ENCODE measurements at places on chromosomes 4 and X. TPM values are rescaled to one million over a fixed set of nuclear protein-coding genes. Genes with fewer than 3 reads are reported as not detected.

GRCh38 chr4:76087007-76087769, 12.7 kb downstream of the ART3 start:
- peak; percentile 85 for DNase-seq

- DNase-seq: no peak
Observed at GRCh38 chr4:122621016-122621507, at the start of gene IL21. TSS of gene IL21 (minus strand) at chr4:122621066. CDS start at chr4:122621011, 55 bp downstream.

DNA sequence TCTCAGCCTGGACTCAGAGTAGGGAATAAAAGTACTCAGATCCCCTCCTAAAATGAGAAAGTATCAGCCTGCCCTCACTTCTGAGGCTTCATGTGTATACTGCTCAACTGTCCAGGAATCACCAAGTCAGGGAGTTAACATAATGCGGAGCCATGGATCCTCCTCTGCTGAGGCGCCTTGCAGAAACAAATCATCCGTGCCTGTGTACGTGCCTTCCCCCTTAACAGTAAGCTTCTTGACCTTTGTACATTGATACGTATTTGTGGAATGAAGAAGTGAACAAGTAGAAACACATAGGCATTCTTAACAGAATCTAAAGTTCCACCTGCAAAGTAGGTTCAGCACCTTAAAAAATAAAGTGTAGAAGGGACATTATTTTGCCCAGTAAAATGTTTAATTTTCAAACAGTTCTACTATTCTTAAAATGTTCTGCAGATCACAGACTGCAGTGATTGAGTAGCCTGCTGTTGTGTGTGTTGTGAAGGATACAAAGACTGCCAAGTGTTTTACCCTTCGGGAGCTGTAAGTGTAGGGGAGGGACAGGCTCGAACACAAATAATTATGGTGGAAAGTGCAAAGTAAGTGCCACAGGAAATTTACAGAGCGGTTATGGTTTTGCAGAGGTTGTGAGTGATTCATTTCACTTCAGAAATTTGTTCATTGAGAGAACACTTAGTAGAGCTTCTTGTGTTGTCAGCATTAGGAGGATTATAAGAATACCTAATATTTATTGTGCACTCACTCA, 61.9 kb downstream of the ARHGAP10 start:
- DNase-seq: no peak

GRCh38 chr4:569958-570667, 6.0 kb downstream of the TMEM271 start:
- DNase-seq: no peak

DNA sequence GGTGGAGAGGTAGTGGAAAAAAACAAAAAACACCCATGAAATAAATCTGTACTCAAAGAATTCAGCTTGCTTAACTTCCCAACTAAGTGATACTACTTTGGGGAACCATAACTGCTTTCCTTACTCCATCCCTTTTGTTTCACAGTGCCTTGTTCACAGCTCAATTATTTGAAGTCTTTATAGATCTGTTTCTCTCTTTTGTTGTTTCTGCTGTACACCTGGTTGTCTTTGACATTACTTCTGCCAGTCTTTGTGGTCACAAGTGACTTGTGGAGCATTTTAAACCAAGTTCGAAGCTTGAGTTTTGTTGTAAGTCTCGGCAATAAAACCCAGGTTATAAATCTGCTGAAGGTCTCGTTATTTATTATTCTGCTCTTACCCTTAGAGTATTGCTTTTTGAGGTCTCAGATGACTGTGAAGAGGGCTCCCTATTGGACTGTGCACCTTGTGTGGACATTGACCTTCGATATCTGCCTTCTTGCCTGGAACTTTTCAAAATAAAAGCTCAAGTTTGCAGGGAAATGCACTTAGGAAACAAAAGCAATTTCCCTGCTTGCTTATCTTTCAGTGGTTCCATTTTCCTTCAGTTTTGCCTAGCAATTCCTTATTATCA, 59.8 kb downstream of the ANK2 start:
- DNase-seq: no peak

DNA sequence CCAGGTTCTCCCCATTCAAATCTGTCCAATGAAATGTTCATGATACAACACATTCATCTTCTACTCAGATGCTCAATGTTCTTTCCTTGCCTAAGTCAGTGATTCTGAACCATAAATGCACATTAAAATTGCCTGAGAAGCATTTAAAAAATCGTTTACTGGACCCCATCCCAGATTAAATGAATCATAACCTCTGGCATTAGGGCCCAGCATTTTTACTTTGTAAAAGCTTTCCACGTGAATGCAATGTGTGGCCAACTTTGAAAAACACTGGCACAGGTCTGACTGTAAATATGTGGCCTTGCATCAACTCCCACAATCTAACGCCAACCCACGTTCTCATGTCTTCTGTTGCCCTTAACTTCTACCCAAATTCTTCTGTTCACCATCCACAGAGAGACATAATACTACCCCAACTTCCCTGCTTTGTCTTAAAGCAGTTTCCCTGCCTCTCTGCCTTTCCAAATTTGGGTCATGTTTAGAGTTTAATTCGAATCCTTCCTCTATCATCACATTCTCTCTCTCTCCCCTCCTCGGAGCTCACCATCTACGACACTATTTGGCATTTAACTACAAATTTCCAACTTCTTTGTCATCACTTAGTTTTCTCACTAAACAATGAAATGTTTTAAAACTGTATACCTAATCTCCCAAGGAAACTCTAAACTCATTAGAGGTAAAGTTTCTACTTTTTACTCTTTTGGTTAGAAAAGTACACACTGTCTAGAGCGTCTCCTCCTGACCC, 78.7 kb downstream of the PRKG2 start:
- DNase-seq: no peak

- no peak for DNase-seq
Observed at GRCh38 chrX:38770152-38770551, 31.1 kb upstream of the MID1IP1 start.

- DNase-seq: peak; percentile 81
Observed at GRCh38 chr4:19429684-19430083, 822.0 kb upstream of the SLIT2 start.

DNA sequence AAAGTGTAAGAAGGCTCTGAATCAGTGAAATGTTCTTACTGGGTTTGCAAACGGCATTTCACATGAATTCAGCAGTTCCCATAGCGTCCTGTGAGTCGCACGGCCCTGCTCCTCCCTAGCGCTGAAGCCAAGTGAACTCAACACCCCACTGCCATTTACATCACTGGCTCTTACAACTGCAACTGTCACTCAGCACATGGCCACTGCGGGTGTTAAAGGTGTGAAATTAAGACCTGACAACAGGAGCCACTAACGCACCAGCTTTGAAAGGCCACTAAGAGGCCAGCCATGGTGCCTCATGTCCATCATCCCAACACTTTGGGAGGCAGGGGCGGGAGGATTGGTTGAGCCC, 31.7 kb downstream of the RNF212 start:
- no peak for DNase-seq

- peak; percentile 70 for DNase-seq
Observed at GRCh38 chr4:71188156-71188640, 150.6 kb upstream of the SLC4A4 start.

DNA sequence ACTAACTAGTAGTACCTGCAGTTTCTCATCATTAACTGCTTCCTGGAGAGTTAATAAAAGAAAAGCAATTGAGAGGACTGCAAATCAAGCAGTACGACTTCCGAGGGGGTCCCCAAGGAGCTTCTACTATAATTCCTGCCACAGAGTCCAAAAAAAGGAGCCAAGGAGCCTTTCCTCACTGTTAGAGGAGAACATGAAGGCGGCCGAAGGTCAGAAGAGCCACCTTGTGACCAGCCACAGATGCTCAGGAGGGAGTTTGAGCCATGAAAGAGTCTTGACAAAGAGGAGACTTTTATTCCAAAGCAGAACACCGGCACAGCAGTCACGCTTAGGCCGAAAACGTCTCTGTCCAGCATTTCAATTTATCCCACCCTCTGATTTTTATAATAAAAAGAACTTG, 62.2 kb downstream of the RELL1 start:
- no peak for DNase-seq

DNA sequence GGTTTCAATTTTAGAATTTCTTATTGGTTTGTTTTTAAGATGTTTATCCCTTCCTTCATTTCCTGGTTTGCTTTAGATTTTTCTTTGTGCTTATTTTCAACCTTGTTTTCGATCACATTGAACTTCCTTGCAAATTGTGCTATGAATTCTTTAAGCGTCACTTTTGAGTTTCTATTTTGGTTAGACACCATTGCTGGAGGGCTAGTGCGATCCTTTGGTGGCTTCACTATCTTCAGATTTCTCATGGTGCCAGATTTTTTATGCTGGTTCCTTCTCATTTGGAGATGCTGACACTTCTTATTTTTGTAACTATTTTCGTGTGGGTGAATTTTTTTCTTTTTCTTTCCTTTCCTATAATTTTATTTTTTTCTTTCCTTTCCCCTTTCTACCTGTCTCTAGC, 227.2 kb upstream of the HDX start:
- DNase-seq: no peak

DNA sequence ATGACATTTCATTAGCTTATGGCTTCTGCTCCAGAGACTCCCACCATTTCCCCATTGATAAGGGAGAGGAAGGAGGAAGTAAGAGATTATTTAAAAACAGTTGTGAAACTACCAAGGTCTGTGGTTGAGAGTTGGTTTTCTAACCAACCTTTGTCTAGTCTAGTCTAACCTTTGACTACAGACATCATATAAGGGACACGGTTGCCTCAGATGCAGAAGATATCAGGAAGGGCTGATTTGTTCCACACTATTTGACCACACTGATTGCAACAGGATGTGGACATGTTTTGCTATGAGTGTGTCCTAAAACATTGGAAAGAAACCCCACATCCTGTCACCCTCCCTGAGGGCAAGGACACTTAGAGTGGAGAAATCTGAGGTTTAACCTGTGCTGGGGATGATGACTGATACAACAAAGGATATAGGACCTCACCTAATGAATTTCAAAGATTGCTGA, 53.0 kb downstream of the COQ2 start:
- no peak for DNase-seq

DNA sequence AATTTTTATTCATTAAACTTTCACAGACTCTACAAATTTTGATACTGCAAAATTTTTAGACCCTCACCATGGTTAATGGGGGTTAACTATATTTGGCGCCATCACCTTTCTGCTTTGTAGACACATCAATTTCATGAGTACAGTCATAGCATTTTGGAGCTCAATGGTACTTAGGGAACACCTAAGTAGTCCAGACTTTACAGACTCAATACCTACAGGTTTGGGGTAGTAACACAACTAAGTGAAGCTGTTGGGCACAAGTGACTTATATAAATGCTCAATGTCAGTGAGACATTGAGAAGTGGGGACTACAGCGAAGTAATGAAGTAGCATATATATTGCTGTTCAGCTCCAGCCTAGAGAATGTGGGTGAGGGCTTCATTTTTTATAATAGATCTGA, 7.5 kb downstream of the GPRIN3 start:
- no peak for DNase-seq

GRCh38 chrX:45621376-45622041, 420.8 kb upstream of the DIPK2B start:
- no peak for DNase-seq

DNA sequence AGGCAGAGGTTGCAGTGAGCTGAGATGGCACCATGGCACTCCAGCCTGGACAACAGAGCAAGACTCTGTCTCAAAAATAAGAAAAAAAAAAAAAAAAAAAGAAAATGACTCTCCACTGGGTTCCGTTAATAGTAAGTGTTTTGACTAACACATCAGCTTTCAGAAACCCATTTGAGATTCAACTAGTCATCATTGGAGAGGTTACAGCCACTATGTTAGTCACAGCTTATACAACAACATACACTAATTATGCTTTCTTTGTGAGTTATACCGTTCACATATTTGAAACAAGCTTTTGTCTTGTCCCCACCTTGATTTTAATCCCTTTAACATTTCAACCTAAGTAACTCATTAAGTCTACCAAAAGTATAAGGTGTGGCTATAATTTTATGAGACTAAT, 48.2 kb downstream of the HADH start:
- no peak for DNase-seq

GRCh38 chr4:125388613-125389012, 73.9 kb downstream of the FAT4 start:
- DNase-seq: no peak

GRCh38 chrX:319579-320125, 1.1 kb upstream of the GTPBP6 start:
- no peak for DNase-seq

Gene DACH2
- total RNA-seq: 0.87 TPM

Gene STK26
- total RNA-seq: 139 TPM

Gene PAGE2B
- not detected for total RNA-seq

Measured in endodermal cell (in vitro differentiated cells).